ENCODE measurements at places on chromosomes 5 and 9. TPM values are rescaled to one million over a fixed set of nuclear protein-coding genes. Genes with fewer than 3 reads are reported as not detected.

Gene REEP2
- not detected for total RNA-seq

Gene MARCOL
- total RNA-seq, result not detected

Gene LCP2
- 291 TPM for total RNA-seq

Gene DMRT2
- 0.23 TPM for total RNA-seq

Gene SPATA31D4
- total RNA-seq, result not detected

Gene MUSK
- total RNA-seq, result not detected

Gene MTMR12
- total RNA-seq, result 26.3 TPM

Gene ADAMTSL2
- 0.17 TPM for total RNA-seq

Gene FGD3
- 272 TPM for total RNA-seq

DNA sequence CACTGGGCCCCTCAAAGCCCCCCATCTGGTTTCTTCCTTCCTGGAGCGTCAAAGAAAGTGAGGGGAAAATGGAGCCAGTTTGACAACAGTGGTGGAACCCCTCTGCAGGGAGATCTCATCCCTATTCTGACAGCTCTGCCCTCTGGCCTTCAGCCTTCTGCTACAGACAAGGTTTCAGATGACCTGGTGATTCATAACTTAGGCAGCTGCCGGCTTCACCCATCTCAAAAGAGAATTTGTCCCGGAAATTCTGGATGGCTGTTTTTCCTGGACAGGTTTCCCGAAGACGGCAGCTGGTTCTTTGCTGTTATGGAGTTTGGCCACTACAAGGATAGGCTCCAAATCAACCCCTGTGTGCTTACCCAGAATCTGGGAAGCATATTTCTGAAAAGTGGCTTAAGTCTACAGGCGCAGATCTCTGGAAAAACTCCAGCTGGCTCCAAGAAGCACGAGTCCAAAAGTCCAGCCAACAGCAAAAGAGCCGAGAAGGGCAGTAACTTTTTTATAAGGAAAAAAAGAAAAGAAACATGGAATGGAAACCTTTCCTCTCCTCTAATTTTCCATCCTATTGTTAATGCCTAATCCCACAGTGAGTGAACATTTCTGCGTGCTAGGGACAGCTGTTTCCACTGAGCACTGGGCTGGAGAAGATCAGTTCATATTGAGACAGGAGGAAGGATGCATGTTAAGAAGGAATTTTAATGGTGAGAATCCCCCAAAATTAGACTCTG lies 54.5 kb downstream of the ZNF366 start:
- no peak for DNase-seq
- H3K27me3 ChIP-seq, result no peaks in the 10 kb centered on the region
- no peak overlapping the region for H3K27ac ChIP-seq
- H3K4me3 ChIP-seq, result no peak overlapping the region
- H3K36me3 ChIP-seq, result no peaks in the 10 kb centered on the region

- no peak for DNase-seq
- H3K4me3 ChIP-seq, result no peak overlapping the region
- no peaks in the 10 kb centered on the region for H3K27me3 ChIP-seq
These were observed 42.9 kb downstream of the GLRA1 start for GRCh38 chr5:151881621-151882225.

DNA sequence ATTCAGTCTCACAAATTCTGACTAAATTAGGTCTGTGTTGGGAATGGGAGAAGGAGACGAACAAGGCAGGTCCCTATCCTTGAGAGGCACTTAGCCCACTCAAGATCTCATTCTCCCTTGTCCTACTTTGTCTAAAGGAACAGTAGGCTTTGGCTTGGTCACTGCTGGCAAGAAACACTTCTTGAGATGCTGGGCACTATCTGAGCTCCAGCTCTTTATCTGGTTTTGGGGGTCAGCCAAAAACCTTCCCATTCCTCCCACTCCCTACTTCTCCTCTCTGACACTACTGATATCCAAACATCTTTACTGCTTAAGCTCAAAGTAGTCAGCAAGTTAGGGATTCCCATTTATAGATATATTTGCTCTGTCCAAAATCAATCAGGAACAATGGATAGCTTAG lies 155.2 kb downstream of the MAPKAP1 start:
- no peak for DNase-seq
- H3K27ac ChIP-seq, result no peak overlapping the region
- peaks cover 5% of the 10 kb centered on the region for H3K36me3 ChIP-seq
- no peaks in the 10 kb centered on the region for H3K27me3 ChIP-seq

DNA sequence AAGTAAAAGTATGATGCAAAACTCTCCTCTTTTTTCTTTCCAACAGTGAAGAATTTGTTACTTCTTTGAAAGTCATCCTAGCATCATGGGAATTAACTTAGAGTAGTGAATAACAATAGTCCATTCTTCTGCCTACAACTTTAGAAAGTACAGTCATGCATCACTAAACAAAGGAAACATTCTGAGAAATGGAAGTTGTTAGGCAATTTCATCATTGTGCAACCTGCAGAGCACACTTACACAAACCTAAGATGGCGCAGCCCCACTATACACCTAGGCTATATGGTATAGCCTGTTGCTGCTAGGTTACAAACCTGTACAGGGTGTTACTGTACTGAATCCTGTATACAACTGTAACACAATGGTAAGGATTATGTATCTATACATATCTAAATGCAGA lies 1209.3 kb upstream of the C9orf72 start:
- no peak overlapping the region for H3K4me3 ChIP-seq
- no peaks in the 10 kb centered on the region for H3K27me3 ChIP-seq
- H3K27ac ChIP-seq, result no peak overlapping the region
- no peaks in the 10 kb centered on the region for H3K4me1 ChIP-seq

GRCh38 chr5:136034492-136034891 lies 5.7 kb downstream of the TGFBI start:
- H3K27me3 ChIP-seq, result no peaks in the 10 kb centered on the region
- no peaks in the 10 kb centered on the region for H3K36me3 ChIP-seq
- H3K4me1 ChIP-seq, result peaks cover 48% of the 10 kb centered on the region

GRCh38 chr9:29336281-29336680 lies 1763.0 kb upstream of the C9orf72 start:
- H3K27me3 ChIP-seq, result no peaks in the 10 kb centered on the region
- no peaks in the 10 kb centered on the region for H3K4me1 ChIP-seq
- DNase-seq, result no peak
- no peaks in the 10 kb centered on the region for H3K36me3 ChIP-seq
- no peak overlapping the region for H3K4me3 ChIP-seq
- no peak overlapping the region for H3K27ac ChIP-seq

GRCh38 chr9:100408546-100409175 lies 18.3 kb upstream of the MSANTD3 start:
- no peaks in the 10 kb centered on the region for H3K27me3 ChIP-seq
- H3K4me3 ChIP-seq, result no peak overlapping the region
- no peak for DNase-seq
- H3K27ac ChIP-seq, result no peak overlapping the region

DNA sequence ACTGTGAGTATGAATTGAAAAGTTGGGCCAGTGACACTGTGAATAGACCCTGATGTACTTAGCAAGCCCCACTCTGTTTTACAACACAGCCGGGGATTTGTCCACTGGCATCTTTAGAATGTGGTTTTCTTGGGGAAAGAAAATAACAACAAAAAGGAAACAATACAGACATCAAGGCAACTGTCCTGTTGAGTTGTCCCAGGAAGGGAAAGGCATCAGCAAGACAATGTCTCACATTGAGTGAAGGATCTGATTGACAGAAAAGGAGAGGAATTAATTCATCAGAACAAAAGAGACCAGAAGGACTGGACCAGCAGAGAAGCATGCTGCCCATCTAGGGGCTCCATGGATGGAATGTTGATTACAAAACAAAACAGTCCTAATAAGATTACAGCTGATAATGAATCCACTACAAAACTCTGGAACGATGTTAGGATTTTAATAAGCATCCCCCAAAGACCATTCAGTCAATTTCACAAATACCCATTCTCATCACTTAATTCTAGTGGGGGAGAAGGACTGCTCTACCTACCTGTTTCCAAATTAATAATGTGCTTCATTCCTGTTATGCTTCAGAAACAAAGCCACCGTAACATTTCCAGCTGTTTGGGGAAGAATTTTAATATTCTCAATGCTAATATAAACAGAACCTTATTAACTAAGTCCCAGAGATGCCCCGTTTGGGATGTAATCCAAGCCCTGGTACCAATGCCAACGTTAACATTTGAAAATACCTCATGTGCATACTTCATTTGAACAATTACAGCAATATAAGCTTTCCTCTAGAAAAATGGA lies 298.0 kb downstream of the SPOCK1 start:
- no peaks in the 10 kb centered on the region for H3K36me3 ChIP-seq
- H3K4me1 ChIP-seq, result no peaks in the 10 kb centered on the region
- no peak overlapping the region for H3K4me3 ChIP-seq
- no peaks in the 10 kb centered on the region for H3K27me3 ChIP-seq

DNA sequence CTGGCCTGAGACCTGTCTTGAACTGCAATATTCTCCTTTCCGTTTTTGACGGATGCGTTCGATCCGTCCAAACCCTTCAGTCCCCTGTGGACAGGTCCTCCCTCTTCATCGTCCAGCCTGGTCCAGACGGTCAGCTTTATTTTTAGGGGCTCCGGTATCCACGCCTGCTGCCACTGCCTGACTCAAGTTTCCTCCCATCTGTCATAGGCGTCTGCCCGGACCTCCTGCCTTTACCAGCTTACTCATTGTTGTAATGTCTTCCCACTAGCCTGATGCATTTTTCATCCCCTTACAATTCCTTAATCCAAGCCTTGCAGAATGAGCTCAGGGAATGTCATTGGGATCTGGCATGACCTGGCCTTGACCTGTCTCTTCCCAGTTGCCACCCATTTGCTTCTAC lies 145.8 kb downstream of the TENT4A start:
- H3K27me3 ChIP-seq, result no peaks in the 10 kb centered on the region
- DNase-seq, result no peak
- no peaks in the 10 kb centered on the region for H3K4me1 ChIP-seq
- no peak overlapping the region for H3K27ac ChIP-seq
- H3K4me3 ChIP-seq, result no peak overlapping the region

DNA sequence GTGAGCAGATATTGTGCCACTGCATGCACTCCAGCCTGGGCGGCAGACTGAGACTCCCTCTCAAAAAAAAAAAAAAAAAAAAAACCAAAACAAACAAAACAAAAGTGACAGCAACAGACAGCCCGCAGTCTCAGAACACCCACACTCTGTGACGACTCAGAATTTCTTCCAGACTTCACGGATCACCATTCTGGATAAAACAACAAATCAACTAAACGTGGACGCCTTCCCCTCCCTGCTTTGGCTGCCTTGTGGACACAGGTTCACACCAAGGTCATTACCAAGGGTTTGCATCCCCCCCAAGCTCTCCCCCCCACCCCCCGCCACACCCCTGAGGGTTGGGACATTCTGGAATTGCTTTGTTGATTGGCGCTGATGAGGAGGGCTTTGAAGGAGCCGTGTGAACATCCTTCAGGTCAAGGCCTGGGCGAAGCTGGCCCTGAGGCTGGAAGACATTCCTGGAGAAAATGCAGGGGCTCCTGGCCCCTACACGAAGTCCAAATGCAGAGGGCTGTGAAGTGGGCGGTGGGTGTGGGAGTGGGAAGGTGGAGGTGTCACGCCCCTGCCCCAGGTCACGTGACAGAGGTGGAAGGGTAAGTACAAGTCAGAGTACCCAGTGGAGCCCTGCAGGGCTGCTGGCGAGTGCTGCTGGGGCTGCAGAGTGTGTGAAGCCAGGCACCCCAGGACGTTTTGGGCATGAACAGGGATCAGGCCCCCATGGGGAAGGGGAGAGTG lies 10.1 kb downstream of the LCN10 start:
- peaks cover 8% of the 10 kb centered on the region for H3K4me1 ChIP-seq
- H3K36me3 ChIP-seq, result no peaks in the 10 kb centered on the region
- no peak overlapping the region for H3K27ac ChIP-seq
- H3K27me3 ChIP-seq, result no peaks in the 10 kb centered on the region
- DNase-seq, result no peak

DNA sequence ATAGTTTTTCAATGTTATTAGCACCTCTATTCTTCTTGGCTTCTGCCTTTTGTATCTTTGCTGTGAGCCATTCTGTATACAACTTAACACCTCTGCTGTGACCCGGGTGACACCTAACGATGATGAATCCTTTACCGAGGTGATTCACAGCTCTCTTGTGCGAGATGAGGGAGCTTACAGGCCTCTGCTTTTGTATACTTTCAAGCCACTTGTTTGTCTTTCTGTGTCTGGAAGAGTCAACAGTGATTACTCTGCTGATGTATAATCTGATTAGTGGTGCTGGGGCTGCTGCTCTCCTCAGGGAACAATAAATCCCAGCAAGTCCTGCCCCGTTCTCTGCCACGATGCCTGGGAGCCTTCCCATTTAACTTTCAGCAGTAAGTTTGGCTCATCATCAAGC lies 442.9 kb upstream of the SGCD start:
- H3K36me3 ChIP-seq, result no peaks in the 10 kb centered on the region
- no peak overlapping the region for H3K4me3 ChIP-seq
- no peaks in the 10 kb centered on the region for H3K4me1 ChIP-seq
- H3K27ac ChIP-seq, result no peak overlapping the region
- H3K27me3 ChIP-seq, result no peaks in the 10 kb centered on the region

- H3K27me3 ChIP-seq, result no peaks in the 10 kb centered on the region
- no peak for DNase-seq
- H3K27ac ChIP-seq, result no peak overlapping the region
- H3K36me3 ChIP-seq, result no peaks in the 10 kb centered on the region
- peaks cover 4% of the 10 kb centered on the region for H3K4me1 ChIP-seq
These were observed 8.2 kb upstream of the AGPAT2 start for GRCh38 chr9:136695435-136695895.
